Fibroblast of lung (primary cell): ENCODE measurements at places on chromosomes 2 and 18.

DNA sequence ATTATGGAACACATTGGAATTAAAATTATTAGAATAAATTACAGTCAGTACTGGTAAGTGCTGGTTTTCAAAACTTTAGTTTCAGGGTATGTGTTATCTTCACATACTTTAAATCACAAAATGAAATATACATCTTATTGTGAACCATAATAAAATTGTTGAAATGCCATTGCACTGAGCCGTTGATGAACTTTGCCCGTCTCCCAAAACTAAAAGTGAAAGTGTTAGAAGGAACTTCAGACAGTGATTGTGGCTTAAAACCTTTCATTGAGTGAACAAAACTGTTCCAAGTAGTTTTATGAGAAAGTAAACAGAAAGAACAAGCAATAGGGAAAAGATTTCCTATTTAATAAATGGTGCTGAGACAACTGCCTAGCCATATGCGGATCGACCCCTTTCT is 811.6 kb downstream of the PLCL1 start:
- peak; percentile 15 for DNase-seq
- no peaks in the 10 kb centered on the region for H3K4me1 ChIP-seq
- no peaks in the 10 kb centered on the region for H3K36me3 ChIP-seq
- no peak overlapping the region for H3K4me3 ChIP-seq

- no peaks in the 10 kb centered on the region for H3K27me3 ChIP-seq
- H3K4me3 ChIP-seq, result no peak overlapping the region
- H3K36me3 ChIP-seq, result peaks cover 9% of the 10 kb centered on the region
- DNase-seq, result no peak
Observed at GRCh38 chr2:190927301-190927700, 46.7 kb downstream of the GLS start.

DNA sequence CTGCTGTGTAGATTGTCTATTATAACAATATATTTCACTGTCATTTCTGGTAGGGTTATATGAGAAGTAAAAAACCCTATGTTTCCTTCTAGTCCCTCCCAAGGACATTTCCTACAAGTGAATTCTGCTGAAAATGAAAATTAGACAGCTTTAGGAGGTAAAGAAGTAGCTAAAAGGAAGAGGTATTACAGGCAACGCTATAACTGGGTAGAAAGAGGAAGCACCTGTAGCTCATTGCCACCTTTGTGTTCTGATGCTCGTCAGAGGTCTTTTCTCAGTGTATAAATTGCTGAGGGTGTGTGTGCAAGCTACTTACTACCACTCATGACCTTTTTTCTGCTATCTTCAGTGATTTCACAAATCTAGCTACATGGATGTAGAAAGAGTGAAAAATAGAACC is 1.4 kb downstream of the DNAJC10 start:
- H3K4me3 ChIP-seq, result peak overlapping the region; percentile 99
- H3K36me3 ChIP-seq, result no peaks in the 10 kb centered on the region
- peaks cover 4% of the 10 kb centered on the region for H3K4me1 ChIP-seq
- no peak overlapping the region for H3K27ac ChIP-seq
- no peaks in the 10 kb centered on the region for H3K27me3 ChIP-seq

GRCh38 chr18:10135302-10135926 is 221.6 kb downstream of the VAPA start:
- H3K27ac ChIP-seq, result no peak overlapping the region
- H3K4me3 ChIP-seq, result no peak overlapping the region

GRCh38 chr18:60895181-60895580 is 438.0 kb upstream of the CDH20 start:
- H3K36me3 ChIP-seq, result no peaks in the 10 kb centered on the region
- H3K27me3 ChIP-seq, result no peaks in the 10 kb centered on the region
- no peaks in the 10 kb centered on the region for H3K4me1 ChIP-seq

DNA sequence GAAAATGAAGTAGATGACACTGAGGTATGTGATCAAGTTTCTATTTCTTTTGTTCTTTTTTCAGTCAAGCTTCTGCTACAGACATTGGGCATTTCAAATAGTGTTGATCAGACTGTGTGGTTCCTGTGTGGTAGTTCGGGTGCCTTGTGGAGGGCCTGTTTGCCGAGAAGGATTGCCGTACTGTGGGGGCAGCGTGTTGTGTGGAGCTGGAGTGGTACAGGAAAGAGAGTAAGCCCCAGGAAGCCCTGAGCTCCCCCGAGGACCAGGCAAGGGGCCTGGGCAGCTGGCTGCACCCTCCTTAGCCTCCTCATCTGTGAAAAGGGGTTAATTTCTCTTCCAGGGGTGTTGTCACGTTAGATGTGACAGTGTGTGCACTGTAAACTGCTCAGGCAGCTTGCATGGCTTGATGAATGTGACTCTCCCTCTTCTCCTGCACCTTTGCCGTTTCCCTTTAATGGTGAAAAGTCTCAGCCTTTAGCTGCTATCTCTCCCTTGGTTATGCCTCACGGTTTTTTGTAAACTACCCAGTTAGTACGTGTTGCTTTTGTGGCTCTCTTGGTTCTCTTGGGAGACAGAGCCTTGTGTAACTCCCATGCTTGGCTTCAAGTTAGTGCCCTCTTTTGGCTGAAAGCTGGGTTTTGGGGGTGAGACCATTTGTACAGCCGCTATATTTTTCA is 19.5 kb downstream of the C2orf74 start:
- peaks cover 19% of the 10 kb centered on the region for H3K36me3 ChIP-seq
- H3K27ac ChIP-seq, result no peak overlapping the region
- H3K4me1 ChIP-seq, result peaks cover 28% of the 10 kb centered on the region

GRCh38 chr2:147451902-147452515 is 392.8 kb upstream of the ACVR2A start:
- no peak for DNase-seq
- no peak overlapping the region for H3K27ac ChIP-seq
- H3K27me3 ChIP-seq, result no peaks in the 10 kb centered on the region
- no peak overlapping the region for H3K4me3 ChIP-seq
- H3K4me1 ChIP-seq, result no peaks in the 10 kb centered on the region
- no peaks in the 10 kb centered on the region for H3K36me3 ChIP-seq

- peak overlapping the region; percentile 10 for H3K4me3 ChIP-seq
- H3K4me1 ChIP-seq, result peaks cover 14% of the 10 kb centered on the region
- H3K36me3 ChIP-seq, result no peaks in the 10 kb centered on the region
Observed at GRCh38 chr2:145028101-145028920, 508.4 kb upstream of the ZEB2 start.

- H3K27ac ChIP-seq, result no peak overlapping the region
- H3K27me3 ChIP-seq, result no peaks in the 10 kb centered on the region
- peaks cover 7% of the 10 kb centered on the region for H3K4me1 ChIP-seq
- no peaks in the 10 kb centered on the region for H3K36me3 ChIP-seq
Observed at GRCh38 chr2:201403880-201404279, 46.7 kb upstream of the FLACC1 start.

DNA sequence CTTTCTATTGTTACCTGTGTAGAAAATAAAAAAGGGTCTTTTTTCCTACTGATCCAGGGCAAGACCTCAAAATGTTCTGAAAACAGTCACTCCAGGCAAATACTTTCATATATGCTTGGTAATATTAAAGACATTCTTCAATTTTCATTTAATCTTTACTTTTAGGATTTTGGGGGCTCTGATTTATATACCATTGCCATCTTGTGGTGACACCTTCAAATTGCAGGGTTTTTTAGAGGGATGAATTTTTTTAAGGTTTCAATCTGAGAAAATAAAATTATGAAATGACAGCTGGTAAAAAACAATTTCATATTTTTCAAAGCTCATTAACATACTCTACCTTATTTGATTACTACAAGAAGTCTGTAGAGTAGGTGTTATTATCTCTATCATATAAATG is 26.8 kb downstream of the MAPK4 start:
- DNase-seq, result no peak
- no peaks in the 10 kb centered on the region for H3K4me1 ChIP-seq
- H3K27ac ChIP-seq, result no peak overlapping the region
- H3K4me3 ChIP-seq, result no peak overlapping the region
- H3K36me3 ChIP-seq, result no peaks in the 10 kb centered on the region

GRCh38 chr2:175677880-175678279 is 324.2 kb downstream of the LNPK start:
- no peak overlapping the region for H3K27ac ChIP-seq
- H3K4me1 ChIP-seq, result no peaks in the 10 kb centered on the region
- no peaks in the 10 kb centered on the region for H3K36me3 ChIP-seq
- no peaks in the 10 kb centered on the region for H3K27me3 ChIP-seq

- no peak for DNase-seq
- no peaks in the 10 kb centered on the region for H3K4me1 ChIP-seq
- no peak overlapping the region for H3K27ac ChIP-seq
Observed at GRCh38 chr2:121232626-121233265, 52.3 kb downstream of the TFCP2L1 start.

DNA sequence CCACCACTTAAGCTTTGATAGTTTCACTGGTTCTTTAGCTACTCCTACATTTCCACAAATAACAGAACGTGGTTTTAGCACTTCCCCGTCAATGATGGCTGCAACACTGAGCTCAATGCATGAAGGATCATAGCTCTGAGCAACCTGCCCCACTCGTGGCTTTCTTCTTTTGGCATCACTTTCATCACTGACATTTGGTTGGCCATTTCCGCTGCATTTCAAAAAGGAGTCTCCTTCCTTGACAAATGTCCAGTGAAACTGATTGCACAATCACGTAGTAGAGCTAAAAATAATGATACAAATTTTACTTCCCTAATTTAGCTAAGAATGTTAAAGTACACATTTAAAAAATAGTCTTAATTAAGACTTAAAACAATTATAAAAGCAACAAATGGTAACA is 205.2 kb upstream of the HDAC4 start:
- H3K27ac ChIP-seq, result no peak overlapping the region
- no peak for DNase-seq
- no peaks in the 10 kb centered on the region for H3K36me3 ChIP-seq
- no peaks in the 10 kb centered on the region for H3K27me3 ChIP-seq

GRCh38 chr2:48423376-48423775 is 106.6 kb upstream of the STON1 start:
- H3K4me3 ChIP-seq, result no peak overlapping the region
- H3K27ac ChIP-seq, result peak overlapping the region; percentile 9
- H3K4me1 ChIP-seq, result peaks cover 7% of the 10 kb centered on the region
- no peaks in the 10 kb centered on the region for H3K36me3 ChIP-seq
- H3K27me3 ChIP-seq, result no peaks in the 10 kb centered on the region

- H3K4me3 ChIP-seq, result no peak overlapping the region
- no peak for DNase-seq
- H3K27me3 ChIP-seq, result no peaks in the 10 kb centered on the region
- no peaks in the 10 kb centered on the region for H3K4me1 ChIP-seq
- H3K27ac ChIP-seq, result no peak overlapping the region
Observed at GRCh38 chr2:100844514-100844913, 24.6 kb downstream of the NPAS2 start.

DNA sequence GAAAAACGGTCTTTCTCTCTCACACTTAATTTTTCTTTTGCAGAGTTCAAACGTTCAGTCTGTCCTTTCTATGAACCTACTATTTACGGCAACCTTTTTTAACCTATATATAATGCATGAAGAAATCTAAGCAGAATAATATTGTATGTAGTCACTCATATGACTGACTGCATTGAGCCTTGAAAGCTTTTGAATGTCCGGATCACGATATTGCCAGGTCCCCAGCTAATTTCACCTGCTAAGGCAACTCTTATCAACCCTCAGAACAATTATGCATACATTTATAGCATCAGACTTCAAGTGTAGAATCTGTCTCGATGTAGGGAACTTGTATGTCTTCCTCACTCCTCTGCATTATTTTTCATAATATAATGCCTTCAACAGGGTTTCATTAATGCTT is 1083.8 kb upstream of the KLHL29 start:
- H3K27ac ChIP-seq, result no peak overlapping the region
- H3K36me3 ChIP-seq, result no peaks in the 10 kb centered on the region
- no peak overlapping the region for H3K4me3 ChIP-seq

DNA sequence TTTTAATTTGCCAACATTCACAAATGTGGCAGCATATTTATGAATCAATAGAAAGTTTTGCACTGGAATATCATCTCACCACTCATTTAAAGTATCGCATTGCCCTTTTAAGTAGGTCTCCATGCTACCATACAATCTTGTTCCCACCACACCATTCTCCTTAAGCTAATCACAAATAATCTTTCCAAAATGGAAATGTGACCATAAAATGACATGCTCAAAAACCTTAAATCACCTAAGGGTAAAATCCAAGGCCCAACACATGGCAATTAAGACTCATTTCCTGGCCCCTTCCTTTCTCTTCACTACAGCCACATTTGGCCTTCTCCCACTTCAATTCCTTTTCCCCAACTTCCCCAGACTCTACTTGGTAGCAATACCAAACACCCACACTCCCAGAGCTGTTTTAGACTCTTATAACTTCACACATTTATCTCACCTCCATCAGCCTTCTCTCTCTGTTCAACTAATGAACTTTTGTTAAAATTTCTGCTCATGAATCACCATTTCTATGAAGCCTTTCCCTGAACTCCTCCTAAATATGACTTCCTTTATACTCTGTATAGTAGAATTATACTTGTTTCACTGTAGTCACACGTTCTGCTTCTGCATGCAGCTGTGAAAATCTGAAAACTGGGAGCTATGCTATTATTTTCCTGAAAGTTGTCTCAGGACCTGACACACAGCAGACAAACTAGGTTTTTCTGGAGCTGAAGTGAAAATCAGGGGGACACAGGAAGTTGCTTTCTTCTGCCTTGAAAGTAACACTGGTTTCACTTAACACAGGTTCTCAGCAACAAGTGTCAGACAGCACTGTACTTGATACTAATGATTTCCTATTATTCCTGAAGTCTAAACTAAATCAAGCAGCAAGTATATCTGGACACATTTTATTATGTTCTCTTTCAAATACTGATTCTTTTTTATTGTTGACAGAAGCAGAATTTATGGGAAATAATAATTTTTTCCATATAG is 303.9 kb downstream of the ZEB2 start:
- no peaks in the 10 kb centered on the region for H3K4me1 ChIP-seq
- no peak overlapping the region for H3K4me3 ChIP-seq
- DNase-seq, result no peak
- no peak overlapping the region for H3K27ac ChIP-seq

GRCh38 chr2:69208023-69208595 is 178.9 kb downstream of the GFPT1 start:
- no peaks in the 10 kb centered on the region for H3K27me3 ChIP-seq
- no peak overlapping the region for H3K27ac ChIP-seq
- no peaks in the 10 kb centered on the region for H3K36me3 ChIP-seq
- H3K4me1 ChIP-seq, result no peaks in the 10 kb centered on the region
- no peak for DNase-seq
- no peak overlapping the region for H3K4me3 ChIP-seq
